ENCODE measurements at places on chromosomes 7 and 10.
A peak's percentile ranks its signal among the peaks of the same experiment; 100 is the strongest.

GRCh38 chr10:63466144-63466935 is 563 bp upstream of the JMJD1C start:
- DNase-seq, result peak; percentile 35

GRCh38 chr10:60140651-60141632 is 234.6 kb upstream of the CCDC6 start:
- DNase-seq, result no peak

DNA sequence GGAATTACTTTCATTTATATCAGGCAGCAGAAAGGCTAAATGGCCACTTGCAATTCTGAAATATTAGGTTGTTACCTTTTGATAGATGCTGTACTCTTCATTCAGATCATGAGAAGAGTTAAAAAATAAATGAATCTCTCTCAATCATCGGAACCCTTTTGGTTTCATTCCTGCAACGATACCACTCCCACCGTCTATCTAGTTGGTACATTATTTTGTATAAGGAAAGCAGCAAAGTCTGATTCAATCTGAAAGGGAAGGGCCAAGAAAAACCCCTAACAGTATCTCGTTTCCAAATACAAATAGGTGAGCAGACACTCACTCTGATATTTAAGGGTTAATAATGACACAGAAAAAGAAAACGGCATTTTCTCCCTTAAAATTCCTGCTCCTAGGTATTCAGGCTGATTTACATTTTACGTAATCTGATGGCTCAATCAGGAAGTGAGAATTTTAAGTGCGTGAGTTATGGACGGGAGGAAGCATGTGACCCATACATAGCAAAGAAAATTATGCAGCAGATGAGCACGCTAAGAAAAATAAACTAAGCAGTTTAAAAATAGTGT is 209.4 kb upstream of the KLF14 start:
- no peak for DNase-seq

GRCh38 chr7:155090684-155091083 is 20.6 kb downstream of the HTR5A start:
- no peak for DNase-seq

DNA sequence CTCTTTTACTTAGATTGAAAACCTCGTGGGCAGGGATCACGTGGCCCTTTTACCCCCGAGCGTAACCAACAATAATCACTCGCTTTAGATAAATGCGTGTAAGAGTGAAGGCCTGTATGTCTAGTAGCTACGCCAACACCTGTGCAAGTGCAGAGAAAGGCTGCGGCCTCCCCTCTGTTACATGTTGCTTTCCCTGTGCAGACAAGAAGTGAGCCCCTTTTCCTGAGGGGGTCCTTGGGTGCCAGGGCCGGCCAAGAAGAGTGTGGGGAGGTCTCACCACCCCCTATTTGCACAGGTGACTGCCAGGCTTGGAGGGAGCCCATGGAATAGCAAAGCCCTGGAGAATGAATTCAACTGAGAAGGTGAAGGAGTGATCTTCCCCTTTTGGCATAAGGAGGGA is 35.6 kb upstream of the CNPY1 start:
- DNase-seq, result no peak

- DNase-seq, result no peak
Measured at GRCh38 chr7:8615019-8615418, 181.6 kb downstream of the NXPH1 start.

DNA sequence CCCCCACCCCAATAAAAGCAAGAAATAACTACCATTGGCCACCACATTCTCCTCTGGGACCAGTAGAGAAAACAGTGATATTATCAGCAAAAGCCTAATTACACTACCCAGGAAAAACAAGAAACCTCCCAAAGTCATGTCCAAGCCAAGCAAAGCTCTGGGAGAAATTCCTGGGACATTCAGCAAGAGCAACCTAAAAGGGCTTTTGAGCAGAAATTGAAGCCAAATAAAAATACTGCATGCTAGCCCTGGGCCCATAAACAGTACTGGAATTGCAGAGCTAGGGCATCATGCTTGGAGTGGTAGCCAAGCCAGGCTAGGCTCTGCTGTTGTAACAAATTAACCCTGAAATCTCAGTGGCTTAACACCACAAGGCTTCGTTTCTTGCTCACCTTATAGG is 347.9 kb downstream of the LRMDA start:
- DNase-seq, result no peak

DNA sequence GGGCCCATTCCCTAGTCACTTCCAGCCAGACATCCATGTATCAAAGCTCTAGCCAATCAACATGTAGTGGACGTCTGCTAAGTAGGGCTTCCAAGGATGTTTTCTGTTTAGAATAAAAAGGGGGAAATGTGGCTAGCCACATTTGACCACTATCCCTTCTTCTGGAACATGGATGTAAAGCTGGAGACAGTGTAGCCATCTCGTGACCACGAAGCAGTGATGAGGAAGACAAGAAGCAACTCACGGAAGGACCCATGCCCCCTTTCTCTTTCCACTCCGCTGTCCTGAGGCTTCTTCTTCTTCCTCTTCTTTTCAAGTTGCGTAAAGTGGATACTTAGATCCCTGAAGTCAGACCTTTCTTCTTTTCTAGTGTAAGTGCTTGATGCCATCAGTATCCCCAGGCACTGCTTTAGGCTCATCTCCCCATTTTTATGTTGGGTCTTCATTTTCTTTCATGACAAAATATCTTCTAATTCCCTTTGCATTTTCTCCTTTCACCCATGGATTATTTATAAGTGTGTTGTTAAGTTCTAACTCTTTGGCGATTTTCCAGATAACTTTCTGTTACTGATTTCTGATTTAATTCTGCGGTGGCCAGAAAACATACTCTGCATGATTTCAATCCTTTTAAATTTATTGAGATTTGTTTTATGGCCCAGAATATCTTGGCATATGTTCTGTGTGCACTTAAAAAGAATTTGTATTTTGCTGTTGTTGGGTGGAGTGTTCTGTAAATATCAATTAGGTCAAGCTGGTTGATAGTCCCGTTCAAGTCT is 594.5 kb downstream of the SDK1 start:
- DNase-seq, result no peak

- DNase-seq, result peak; percentile 91
Measured at GRCh38 chr10:95246582-95247051, 44.2 kb downstream of the PDLIM1 start.

GRCh38 chr10:91575044-91575610 is 57.7 kb downstream of the PPP1R3C start:
- no peak for DNase-seq

DNA sequence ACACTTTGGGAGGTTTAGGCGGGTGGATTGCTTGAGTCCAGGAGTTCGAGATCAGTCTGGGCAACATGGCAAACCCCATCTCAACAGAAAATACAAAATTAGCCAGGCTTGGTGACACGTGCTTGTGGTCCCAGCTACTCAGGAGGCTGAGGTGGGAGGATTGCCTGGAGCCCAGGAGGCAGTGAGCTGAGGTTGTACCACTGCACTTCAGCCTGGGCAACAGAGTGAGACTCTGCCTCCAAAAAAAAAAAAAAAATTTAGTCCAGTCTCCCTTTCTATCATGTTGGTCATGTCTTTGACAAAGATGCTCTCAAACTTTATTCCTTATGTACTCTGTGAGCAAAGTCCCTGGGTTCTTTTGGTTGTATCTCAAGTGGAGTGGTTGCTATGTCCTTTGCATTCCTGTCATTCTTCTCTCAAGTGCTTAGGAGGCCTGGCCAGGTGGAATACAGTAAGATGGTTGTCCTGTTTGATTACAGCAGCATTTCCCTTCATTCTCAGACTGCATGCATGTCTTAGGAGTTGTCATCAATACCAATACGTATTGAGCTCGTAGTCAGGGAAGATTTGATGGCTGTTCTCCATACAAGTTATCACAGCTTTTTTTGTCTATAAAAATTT is 85.7 kb downstream of the MMRN2 start:
- no peak for DNase-seq

GRCh38 chr10:106136175-106136574 is 1028.3 kb downstream of the SORCS1 start:
- no peak for DNase-seq

- no peak for DNase-seq
Measured at GRCh38 chr7:1144269-1144771, 15.7 kb downstream of the ZFAND2A start.

GRCh38 chr10:35884657-35885071 is 242.6 kb upstream of the FZD8 start:
- DNase-seq, result no peak

GRCh38 chr7:73738220-73738611 is 386 bp downstream of the ABHD11 start:
- DNase-seq, result peak; percentile 51

DNA sequence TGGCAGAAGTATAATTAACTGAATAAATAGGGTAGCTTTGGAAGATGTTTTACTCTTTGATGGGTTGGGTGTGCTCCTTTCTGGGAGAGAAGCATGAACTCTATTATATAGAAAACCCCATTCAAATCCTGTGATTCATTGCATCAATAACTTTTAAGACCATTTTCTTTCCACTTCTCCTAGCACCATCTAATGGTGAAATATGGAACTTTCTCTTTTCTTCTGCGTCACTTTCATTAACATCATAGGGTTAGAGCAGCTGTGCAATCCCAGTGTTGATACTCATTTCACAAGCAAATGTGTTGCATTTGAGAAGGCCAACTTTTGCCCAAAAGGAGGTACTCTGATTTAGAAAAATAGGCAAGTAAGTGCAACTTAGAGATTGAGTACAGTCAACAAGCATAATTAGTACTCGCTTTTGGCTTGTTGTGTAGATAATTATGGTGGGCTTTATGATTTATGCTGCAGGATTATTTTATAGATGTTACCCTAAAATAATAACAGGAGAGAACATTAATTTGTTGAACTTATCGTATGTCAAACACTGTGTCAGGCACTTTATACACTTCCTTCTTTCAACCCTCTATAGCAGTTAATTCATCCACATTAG is 92.9 kb downstream of the CPED1 start:
- DNase-seq, result no peak

DNA sequence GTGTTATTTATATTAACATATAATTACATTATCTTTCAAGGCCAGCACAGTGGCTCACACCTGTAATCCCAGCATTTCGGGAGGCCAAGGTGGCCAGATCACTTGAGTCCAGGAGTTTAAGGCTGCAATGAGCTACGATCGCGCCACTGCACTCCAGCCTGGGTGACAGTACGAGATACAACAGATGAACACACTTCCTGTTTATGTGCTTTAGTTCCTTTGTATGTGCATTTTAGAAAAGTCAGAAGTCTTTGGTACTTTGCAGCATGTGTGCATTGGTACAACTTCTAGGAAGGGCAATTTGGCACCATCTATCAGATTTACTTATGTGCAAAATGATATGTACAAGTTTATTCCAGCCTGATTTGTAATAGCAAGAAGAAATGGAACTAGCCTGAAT is 13.3 kb downstream of the SLC35G1 start:
- no peak for DNase-seq

- DNase-seq, result no peak
Measured at GRCh38 chr10:63595072-63595471, 73.9 kb downstream of the REEP3 start.

DNA sequence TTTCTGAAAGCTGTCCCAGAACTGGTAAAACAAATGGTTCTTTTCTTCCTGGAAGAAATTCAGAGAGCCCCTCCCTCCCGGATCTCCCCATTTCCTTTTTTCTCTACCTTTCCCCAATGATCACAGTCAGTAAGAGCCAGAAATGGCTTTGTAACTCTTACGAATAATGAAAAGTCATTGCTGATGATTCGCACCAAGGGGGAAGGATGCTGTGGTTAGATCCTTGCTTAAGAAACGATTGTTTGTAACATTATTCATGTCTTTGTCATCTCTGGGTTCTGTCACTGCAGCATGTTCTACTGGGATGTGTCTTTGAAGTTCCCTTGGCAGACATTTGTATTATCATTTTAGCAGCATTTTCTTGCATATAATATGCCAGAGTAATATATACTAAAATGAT is 138.9 kb downstream of the CACNB2 start:
- DNase-seq, result no peak

DNA sequence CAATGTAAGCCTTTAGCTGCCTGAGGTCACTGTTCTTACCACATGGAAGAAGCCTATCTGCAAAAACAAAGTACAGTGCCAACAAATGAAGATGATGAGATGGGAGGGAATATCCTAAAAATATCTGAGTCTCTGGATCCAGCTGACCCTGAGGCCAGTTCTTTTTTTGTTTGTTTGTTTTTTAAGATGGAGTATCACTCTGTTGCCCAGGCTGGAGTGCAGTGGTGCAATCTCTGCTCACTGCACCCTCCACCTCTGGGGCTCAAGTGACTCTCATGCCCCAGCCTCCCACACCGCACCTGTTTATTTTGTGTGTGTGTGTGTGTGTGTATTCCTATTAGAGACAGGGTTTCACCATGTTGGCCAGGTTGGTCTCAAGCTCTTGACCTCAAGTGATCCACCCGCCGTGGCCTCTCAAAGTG is 44.9 kb downstream of the HYCC1 start:
- DNase-seq, result no peak

GRCh38 chr10:108812296-108812695 is 1111.0 kb downstream of the XPNPEP1 start:
- DNase-seq, result no peak

GRCh38 chr10:128599030-128599429 is 472.8 kb upstream of the MKI67 start:
- DNase-seq, result no peak

DNA sequence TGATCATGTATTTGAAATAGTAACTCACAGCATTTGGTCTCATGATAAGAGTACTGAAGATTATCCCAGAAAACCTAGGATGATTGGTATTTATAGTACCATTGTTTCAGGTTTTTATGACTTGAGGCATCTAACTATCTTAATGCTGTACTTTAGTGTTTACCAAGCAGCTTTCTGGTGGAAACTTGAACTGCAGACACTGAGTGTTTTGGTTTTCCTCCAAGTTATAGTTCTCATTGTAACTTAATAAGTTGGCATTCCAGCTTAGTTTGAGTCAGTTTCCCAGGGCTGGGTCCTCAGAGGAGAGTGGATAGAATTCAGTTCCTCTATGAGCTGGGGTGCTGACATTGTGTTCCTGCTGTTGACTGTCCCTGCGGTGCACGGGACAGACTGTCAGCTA is 50.4 kb downstream of the SEC23IP start:
- DNase-seq, result no peak

DNA sequence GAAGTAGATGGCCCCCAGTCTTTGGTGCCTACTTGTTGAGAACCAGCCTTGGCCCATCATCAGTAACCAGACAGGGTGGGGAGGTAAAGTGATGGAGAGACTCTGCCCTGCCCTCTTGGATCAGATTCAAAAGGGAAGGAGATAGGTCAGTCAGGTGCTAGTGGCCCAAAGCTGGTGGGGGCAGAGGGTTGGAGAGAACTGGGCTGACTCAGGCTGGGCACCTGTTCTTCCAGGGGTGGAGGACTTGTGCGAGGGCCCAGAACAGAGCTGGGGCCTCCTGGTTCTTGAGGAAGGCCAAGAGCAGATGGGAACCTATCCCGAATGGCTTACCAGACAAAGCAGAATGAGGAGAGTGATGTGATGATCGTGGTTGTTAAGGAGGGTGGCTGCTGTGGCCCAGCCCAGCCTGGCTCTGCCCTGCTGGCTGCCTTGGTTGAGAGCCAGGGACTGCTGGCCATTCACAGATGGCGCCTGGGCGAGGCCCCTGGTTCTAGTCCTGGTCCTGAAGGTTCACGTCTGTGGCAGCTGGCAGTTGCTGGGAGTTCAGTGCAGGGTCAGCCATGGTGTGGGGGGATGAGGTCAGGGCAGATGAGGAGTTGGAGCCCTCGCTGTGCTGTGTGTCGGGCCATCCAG is 36.6 kb downstream of the PALD1 start:
- DNase-seq, result no peak
